OCI-LY7 (cell line): ENCODE measurements at places on chromosomes 11 and 22. TPM values are rescaled to one million over a fixed set of nuclear protein-coding genes. Genes with fewer than 3 reads are reported as not detected.

DNA sequence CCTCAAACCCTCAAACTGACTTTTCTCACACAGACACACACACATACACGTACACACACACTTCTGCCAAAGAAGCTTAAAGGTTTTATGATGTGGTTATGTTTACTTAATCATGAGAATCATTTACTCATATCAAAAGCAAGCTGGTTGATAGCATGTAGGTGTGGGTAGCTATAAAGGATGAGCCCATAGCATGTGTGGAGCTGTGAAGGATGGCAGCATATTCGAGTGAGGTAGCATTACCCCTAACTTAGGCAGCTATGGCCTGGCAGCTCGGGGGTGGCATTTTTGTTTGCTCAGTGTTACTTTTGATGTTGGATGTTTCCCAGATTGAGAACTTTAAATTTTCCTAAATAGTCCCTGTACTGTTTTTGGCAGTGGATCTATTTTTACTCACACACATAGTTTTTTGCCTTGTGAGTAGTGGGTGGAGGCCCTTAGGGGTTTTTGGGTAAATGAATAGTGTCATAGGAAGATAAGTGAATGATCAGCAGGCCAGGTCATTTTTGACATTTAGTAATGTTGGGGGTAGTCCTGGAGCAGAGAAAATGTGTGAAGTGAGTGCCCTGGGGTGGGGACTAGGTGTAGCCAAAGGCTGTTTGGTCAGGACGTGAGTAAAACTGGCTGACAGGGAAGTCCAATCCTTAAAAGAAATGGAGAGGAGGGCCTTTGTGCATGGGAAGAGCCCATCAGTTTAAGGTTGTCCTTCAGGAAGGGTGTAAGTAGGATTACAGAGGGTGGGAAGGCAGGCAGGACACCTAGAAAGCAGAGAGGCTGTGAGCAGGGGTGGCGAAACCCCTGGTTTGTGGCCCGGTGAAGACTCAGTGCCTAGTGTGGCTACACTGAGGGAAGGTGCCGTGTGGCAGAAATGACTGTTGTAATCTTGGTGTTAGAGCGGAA, 7.1 kb downstream of the YWHAH start:
- DNase-seq = no peak

GRCh38 chr22:39469681-39470450, 13.1 kb downstream of the MGAT3 start:
- DNase-seq = no peak

DNA sequence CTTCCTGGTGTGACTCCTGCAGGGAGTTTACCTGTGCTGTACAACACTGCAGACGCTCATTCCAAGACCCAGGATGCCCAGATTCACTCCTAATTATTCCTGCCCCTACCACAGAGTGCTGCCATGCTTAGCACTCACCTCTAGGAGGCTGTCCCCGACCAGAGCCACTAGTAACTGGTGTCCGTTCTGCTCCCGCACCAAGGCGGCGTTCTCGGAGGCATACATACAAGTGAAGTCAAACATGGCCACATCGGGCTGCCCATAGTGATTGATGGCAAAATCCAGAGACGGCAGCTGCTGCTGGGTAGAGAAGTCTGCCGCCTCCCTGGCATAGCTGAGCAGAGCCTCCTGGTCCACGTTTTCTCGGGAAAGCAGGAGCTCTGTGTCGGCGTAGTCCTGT, 122.3 kb upstream of the BID start:
- no peak for DNase-seq

Gene SYCE3
- total RNA-seq = not detected in 2 replicates

Gene SLC5A12
- not detected in 2 replicates for total RNA-seq
